ENCODE measurements at places on chromosomes 12 and 14.

DNA sequence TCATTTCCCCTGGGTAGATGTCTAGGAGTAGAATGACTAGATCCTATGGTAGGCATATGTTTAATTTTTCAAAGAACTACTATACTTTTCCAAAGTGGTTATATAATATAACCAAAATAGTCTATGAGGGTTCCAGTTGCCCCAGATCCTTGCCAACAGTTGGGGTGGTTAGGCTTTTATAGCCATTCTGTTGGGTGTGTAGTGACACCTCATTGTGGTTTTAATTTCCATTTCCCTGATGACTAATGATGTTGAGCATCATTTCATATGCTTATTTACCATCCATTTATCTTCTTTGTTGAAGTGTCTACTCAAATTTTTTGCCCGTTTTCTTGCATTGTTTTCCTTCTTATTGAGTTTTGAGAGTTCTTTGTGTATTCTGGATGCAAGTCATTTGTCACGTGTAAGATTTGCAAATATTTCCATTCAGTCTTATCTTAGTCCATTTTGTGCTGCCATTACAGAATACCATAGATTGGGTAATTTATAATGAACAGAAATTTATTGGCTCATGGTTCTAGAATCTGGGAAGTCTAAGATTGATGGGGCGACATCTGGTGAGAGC, 4.7 kb downstream of the SYNE2 start:
- no peak for DNase-seq

DNA sequence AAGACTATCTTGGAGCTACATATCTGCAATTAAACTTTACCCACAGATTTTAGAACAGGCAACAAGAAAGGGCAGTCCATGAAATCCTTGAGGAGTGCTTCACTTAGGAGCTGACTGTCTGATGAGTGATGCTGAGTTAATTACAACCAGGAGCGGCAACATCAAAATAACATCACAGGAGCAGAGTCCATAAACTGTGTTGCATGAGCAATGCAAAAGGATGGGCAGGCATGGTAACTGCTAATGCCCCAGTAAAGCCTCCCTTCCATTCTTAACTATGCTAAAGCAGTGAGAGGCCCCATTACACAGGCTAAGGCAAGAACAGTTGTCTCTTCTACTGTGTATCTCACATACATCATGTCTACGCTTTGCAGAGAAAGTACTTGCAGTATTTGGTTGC, 156.6 kb downstream of the PAX9 start:
- DNase-seq, result no peak

GRCh38 chr12:71870416-71870815, 30.9 kb downstream of the TBC1D15 start:
- DNase-seq, result no peak

DNA sequence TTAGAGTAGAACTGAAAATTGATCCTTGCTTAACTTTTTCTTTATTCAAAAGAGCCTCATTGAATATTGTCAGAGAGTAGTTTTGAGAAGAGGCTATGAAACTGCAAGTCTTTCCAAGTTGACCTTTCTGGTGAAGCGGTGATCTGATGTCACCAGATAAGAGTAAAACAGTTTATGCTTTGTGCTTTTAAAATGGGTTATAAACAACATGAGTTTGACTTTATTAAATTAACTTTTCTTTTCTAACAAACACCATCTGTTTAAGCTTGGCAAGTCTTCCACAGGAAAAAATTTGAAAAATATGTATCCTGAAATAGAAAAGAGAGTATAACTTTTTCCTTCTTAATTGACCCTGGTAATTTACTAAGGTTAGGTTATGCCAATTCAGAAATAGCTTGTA, 408.7 kb upstream of the NOVA1 start:
- DNase-seq, result no peak

- no peak for DNase-seq
Observed at GRCh38 chr12:121620333-121620891, 5.9 kb upstream of the ORAI1 start.

DNA sequence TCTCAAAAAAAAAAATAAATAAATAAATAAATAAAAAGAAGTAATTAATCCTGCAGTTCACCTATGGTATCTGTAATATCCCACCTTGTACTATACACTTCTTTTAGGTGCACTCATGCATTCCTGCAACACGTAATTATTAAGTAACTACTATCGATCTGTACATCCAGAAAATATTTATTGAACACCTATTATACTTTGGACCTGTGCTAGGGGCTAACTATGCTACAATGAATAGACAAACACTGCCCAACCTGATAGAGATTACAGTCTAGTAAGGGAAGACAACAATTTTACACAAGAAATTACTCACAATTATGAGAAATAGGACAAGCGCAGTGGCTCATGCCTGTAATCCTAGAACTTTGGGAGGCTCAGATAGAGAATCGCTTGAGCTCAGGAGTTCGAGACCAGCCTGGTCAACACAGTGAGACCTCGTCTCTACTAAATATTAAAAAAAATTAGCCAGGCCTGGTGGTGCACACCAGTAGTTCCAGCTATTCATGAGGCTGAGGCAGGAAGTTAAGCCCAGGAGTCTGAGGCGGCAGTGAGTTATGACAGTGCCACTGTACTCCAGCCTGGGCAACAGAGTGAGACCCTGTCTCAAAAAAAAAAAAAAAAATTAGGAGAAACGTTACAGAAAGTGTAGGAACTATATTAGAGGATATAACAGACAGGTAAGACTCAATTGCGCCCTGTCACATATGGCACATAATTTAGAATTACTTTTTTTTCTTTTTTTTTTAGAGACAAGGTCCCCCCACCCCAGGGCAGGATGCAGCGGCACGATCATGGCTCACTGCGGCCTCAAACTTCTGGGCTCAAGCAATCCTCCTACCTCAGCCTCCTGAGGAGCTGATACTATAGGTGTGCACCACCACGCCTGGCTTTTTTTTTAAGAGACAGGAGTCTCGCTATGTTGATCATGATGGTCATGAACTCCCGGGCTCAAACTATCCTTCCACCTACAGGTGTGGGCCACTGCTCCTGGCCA, 1.2 kb downstream of the NRDE2 start:
- no peak for DNase-seq

GRCh38 chr12:53960187-53961024, 5.7 kb downstream of the HOXC12 start:
- DNase-seq, result no peak

GRCh38 chr14:26917086-26917485, 319.3 kb upstream of the NOVA1 start:
- DNase-seq, result no peak

DNA sequence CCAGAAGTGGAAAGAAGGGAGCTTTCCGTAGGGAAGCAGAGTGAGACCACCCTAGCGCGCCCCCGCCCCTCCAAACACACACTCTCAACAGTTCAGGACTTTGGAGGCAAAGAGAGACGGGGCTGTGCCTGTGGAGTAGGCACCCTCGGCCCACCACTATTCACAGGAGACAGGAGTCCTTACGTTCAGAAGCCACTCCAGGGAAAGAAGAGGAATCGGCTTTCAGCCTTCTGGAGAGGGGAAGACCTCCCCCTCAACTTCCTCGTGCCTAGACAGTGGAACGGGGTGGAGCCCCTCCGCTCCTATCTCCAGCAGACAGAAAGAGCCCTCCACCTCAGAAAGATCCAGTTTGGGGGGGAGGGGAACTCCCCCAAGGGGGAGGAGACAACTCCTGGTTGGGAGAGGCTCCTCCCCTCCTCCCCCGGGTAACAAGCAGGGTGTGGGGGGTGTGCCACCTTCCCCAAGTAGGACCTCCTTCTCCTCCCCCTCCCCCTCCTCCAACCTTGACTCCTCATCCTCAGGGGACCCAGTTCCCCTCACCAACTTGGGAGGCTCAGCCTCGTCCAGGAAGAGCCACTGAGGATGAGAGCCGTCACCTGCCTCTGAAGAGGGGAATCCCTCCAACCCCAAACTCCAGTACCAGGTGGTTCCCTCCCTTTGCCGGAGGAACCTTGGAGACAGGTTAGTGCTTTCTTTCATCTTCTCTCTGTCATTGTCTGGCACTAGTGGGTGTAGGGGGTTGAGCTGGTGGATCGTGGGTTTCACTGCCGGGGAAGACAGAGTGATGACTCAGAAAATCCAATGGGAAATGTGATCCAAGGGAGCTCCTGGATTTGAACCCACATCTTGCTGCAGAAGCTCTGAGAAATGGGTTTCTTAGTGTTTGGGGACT, 883 bp downstream of the FOXJ2 start:
- no peak for DNase-seq

DNA sequence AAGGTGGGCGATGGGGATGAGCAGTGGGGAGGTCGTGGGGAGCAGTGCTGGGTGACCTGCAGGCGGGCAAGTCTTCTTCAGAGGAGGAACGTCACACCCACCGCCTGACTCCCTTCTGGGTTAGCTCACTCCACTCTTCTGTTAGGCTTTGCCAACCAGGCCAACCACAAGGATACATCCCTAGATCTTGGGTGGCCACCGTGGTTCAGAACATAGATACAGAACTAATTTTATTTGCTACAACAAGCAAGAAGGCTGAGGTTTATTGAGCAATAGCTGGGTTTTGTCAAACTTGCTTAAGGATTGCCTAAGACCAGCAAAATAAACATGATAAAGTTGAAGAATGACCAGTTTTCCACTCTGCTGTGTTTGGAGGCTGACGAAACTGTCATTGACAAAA, 109.4 kb downstream of the DACT1 start:
- no peak for DNase-seq

DNA sequence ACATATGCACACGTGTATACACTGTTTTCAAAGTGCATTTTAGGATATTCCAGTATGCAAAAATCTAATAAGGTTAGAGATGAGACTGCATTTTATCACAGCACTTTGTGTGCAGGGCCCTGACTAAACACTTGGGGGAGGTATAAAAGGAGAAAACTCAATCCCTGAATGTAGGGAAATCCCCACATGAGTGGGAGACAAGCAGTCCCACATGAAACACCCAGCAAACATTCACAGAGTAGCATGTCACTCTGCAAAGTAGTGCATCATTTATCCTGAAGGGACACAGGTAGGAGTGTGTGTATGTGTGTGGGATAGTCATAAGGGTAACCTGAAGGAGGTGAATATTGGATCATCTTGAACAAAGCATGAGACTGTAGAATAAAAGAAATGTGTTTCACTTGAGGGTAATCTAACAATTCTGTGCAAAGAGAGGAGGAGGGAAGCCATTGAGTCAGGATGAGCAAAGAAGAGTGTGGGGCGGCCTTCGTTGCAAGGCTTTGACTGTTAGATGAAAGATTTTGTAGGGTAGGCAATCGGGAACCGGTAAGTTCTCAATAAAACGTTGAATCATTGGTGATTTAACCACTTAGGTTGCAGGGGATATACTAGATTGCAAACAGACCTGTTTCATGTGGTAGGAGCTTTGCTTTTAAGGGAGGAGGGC, 2.9 kb downstream of the PRPF40B start:
- DNase-seq, result no peak

DNA sequence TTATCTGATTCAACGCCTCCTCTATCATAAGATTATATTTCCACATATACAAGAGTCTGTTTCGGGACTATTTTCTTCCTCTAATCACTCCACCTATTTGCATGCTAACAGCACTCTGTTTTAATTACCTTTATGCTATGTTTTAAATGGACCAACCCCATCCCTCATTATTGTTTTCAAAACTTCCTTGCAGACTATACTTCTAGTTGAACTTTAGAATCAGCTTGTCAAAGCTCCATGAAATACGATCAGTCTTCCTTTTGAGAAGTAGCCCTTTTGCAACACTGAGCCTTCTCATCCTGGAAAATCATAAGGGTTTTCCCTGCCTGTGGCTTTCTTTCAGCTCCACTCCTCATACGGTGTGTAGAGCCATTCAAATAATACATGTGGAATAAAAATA, 36.9 kb downstream of the ATG14 start:
- no peak for DNase-seq

GRCh38 chr12:97168804-97169203, 261.7 kb downstream of the NEDD1 start:
- no peak for DNase-seq

- DNase-seq, result no peak
Observed at GRCh38 chr14:79242666-79243065, 968.6 kb downstream of the DIO2 start.

- DNase-seq, result no peak
Observed at GRCh38 chr12:66269757-66270383, 32.4 kb upstream of the HELB start.

DNA sequence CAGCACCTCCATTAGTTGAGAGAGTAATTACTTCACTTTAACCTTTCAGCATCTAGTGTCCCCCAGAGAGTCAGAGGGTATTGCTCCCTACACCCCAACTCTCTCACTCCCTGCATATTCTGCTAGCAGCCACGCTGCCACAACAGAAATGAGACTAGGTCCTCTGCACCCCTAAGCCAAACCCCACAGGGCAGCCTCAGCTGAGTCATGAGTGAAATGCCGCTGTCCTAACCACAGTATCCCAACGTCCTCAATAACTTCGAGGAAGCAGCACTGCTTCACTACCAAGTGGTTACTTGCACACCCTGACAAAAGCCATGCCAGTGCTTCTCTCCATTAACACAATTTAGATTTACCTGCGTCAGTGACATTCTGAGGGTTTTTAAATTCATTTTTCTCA, 6.9 kb upstream of the LYZ start:
- DNase-seq, result no peak

DNA sequence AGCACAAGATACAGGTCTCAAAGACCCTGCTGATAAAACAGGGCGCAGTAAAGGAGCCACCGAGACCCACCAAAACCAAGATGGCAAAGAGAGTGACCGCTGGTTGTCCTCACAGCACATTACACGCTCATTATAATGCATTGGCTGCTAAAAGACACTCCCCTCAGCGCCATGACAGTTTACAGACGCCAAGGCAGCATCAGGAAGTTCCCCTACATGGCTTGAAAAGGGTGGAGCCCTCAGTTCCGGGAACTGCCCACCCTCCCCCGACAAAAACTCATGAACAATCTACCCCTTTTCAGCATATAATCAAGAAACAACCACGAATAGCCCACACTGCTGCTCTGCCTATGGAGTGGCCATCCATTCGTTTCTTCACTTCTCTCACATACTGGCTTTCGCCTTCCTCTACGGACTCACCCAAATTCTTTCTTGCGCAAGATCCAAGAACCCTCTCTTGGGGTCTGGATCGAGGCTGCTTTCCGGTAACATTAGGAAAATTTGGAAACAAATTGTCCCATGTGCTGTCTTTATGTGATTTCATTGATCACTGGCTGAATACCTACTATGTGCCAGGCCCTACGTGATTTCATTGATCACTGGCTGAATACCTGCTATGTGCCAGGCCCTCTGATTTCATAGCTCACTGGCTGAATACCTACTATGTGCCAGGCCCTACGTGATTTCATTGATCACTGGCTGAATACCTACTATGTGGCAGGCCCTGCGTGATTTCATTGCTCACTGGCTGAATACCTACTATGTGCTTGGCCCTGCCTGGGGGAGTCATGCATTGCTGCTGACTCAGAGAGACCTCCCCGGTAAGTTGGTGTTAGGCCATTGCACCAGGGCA, 126.4 kb downstream of the PIWIL1 start:
- no peak for DNase-seq

DNA sequence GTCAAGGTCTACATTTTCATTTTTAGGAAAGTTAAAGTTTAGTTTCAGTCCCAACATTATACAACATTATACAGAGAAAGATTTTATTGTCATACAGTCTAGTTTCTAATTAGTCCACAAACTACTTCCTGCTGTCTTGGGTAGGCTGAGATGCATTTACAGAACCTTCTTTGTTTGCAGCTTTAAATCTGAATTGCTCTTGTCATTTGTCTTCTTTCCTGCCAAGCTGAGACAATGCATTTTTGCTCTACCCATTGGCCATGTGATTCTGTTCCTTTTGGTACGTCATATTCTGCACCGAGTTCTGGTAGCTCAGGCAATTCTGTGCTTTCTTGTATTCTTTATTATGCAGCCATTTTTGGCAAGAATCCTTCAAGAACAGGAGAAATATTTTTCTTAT, 228.5 kb downstream of the ATP23 start:
- no peak for DNase-seq

GRCh38 chr14:52458721-52459085, 93.6 kb downstream of the TXNDC16 start:
- no peak for DNase-seq

- no peak for DNase-seq
Observed at GRCh38 chr12:13981990-13982389, 588 bp upstream of the GRIN2B start.
